ENCODE measurements at places on chromosomes 1 and 21.

- no peak for DNase-seq
These were observed 40.7 kb downstream of the MAN1C1 start for GRCh38 chr1:25657121-25657882.

GRCh38 chr1:77434967-77435366, 153.1 kb downstream of the AK5 start:
- no peak for DNase-seq

- DNase-seq, result no peak
These were observed 72.1 kb downstream of the S1PR1 start for GRCh38 chr1:101308935-101309333.

DNA sequence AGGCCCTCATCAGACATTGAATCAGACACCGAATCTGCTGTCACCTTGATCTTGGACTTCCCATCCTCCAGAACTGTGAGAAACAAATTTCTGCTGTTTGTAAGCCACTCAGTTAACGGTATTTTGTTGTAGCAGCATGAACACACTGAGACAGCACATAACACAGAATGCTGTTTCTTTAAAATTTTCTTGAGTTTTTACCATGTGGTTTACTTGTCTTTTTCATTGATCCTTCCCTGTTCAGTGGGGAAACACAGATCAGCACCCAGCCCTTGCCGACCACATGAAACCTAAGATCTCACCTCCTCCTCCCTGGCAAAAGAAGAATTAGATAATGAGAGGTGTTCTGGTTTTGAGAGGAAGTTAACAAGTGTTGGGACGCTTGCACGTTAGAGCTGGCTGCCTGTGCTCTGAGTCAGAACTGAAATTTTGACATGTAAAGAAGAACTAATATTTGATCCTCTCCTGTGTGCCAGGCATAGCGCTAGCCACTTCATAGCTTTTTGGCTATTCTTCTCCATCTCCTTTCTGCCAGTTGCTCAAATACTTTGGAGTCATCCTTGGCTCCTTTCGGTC, 179.6 kb downstream of the DHRS3 start:
- DNase-seq, result no peak

Data from fibroblast of skin of scalp (primary cell).